ENCODE measurements at places on chromosomes 16 and 17.

- no peak for DNase-seq
Observed at GRCh38 chr16:85138073-85138824, 26.0 kb upstream of the CIBAR2 start.

- DNase-seq = no peak
Observed at GRCh38 chr17:76236603-76237002, 3.7 kb downstream of the RNF157 start.

DNA sequence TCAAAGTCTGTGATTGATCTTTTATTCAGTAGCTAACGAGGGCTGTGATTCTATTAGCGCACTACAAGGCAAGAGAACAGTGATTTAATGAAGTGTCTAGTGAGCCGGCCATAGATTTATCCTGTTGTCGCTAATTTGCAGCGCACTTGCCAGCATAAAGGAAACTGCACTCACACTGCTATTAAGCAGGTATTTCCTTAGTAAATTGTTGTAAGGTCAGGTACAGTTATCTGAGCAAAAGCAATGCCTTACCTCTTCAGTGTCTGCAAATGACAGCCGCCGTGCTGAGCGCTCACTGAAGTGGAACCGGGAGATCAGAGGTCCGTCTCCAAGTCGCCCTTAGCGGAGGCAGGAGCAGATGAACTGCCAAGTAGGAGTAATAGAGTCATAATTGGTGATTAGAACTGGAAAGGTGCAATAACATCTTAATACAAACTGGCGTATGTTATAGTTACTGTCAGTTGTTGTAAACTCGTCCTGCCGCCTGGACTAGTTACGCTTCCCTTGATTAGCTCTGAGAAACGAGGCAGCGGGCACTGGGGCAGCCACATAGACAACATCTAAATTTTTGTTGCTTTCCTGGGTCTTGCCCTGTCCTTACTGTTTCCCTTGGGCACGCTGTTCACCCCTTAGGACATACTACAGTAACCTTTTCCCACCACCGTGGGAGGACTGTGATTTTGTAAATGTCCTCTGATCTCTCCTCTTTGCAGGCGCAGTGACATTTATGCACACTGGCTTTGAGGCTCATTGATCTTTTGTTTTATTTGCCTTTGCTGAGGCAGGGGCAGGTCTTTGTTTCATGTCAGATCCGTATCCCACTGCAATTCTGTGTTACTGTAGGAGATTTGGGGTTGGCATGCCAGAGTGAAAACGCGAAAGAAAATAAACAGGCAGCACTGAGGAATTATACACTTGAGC, 363.1 kb downstream of the WWOX start:
- no peak for DNase-seq

- DNase-seq = no peak
Observed at GRCh38 chr17:29650396-29650795, 27.7 kb upstream of the CORO6 start.

DNA sequence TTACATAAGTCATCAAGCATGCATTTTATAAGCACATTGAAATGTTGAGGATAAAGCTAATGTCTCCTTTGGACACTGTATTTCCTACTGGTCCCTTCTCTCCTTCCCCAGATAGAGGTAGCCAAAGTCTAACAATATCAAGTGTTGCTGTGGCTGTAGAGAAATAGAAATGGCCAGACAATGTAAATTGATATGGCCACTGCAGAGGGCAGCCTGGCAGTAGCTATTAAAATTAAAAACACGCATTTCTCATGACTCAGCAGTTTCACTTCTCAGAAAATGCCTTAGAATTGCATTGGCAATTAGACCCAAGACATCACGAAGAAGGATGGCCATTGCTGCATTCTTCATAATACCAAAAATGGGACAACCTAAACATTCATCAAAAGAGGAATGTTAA, 46.8 kb upstream of the MRTFB start:
- DNase-seq = no peak

- no peak for DNase-seq
Observed at GRCh38 chr16:75230471-75231110, 11.8 kb downstream of the CTRB1 start.

DNA sequence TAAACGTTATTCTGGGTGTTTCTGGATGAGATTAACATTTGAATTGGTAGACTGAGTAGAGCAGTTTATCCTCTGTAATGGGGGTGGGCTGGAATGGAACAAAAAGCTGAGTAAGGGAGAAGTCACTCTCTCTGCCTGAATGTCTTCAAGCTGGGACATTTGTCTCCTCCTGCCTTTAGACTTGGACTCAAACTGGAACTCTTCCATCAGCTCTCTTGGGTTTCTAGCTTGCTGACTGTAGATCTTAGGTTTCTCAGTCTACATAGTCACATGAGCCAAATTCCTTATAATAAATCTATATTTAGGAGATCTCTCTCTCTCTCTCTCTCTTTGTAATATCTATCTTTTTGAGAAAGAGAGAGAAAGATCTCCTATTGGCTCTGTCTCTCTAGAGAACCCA, 553.3 kb upstream of the CDH11 start:
- no peak for DNase-seq

DNA sequence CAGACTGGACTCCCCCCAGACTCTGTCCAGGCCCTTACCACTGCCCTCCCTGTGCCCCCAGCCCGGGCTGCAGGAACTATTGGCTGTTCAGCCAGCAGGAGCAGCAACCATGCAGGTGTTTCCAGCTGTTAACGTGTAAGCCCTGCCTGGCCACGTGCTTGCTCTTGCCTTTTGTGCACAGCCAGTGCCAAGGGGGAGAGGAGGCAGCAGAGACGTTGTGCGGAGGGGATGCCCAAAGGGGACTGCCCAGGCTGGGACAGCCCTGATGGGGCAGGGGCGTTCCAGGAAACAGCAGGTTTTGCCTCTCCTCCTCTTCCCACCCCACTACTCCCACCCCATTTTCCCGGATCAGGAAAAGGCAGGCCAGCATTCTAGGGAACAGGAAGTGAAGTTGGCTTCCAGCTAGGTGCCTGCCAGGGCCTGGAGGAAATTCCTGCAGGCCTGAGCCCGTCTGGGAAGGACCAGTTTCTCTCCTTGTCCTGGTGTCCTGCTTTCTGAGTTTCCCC, 16.7 kb upstream of the LASP1NB start:
- DNase-seq = no peak

DNA sequence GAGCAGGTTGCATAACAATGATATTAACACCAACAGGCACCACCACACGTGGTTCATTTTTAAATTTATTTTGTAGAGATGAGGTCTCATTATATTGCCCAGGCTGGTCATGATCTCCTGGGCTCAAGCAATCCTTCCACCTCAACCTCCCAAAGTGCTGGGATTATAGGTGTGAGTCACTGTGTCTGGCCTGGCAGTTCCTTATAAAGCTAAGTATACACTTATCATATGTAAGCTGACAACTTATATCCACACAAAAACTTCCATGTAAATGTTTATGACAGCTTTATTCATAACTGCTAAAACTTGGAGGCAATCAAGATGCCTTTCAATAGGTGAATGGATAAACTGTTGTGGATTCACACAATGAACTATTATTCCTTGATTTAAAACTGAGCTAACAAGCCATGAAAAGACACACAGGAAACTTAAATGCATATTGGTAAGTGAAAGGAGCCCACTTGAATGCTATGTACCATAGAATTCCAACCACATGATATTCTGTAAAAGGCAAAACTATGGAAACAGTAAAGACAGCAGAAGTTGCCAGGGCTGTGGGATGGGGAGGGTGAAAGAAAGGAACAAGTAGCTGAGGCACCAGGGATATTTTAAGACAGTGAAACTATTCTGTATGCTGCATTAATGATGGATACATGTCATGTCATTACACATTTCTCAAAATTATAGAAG, 156.5 kb upstream of the KCNJ18 start:
- no peak for DNase-seq

DNA sequence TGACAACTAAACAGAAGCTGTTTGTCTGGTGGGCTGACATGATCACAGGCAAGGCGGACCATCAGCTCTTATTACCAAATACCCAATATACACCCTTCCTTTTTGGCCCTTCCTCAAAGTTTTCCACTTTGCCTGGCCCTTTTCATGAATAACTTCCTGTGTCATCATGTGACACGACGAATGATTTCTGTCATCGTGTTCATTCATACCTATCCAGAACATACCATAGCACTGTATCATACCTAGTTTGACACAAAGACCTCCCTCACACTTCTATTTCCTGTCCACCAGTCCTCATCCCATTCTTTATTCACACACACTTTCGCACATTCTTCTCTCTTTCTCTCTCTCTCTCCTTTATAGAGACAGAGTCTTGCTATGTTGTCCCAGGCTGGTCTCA, 131.8 kb downstream of the STX8 start:
- DNase-seq = no peak

DNA sequence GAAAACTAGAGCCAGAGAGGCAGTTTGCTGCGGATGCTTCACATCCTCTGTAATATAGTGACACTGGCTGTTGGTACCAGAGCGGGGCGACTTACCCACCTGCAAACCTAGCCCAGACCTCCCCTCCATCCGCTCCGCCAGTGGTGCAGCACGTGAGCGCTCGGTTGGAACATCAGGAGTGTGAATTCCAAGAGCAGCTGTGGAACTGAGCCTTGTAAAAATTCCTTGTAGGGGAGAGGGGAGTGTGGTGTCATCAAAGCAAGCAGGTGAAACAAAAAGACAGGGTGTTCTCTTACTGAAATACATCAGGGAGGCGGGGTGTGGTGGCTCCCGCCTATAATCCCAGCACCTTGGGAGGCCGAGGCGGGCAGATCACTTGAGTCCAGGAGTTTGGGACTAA, 51.3 kb downstream of the CCDC42 start:
- no peak for DNase-seq

DNA sequence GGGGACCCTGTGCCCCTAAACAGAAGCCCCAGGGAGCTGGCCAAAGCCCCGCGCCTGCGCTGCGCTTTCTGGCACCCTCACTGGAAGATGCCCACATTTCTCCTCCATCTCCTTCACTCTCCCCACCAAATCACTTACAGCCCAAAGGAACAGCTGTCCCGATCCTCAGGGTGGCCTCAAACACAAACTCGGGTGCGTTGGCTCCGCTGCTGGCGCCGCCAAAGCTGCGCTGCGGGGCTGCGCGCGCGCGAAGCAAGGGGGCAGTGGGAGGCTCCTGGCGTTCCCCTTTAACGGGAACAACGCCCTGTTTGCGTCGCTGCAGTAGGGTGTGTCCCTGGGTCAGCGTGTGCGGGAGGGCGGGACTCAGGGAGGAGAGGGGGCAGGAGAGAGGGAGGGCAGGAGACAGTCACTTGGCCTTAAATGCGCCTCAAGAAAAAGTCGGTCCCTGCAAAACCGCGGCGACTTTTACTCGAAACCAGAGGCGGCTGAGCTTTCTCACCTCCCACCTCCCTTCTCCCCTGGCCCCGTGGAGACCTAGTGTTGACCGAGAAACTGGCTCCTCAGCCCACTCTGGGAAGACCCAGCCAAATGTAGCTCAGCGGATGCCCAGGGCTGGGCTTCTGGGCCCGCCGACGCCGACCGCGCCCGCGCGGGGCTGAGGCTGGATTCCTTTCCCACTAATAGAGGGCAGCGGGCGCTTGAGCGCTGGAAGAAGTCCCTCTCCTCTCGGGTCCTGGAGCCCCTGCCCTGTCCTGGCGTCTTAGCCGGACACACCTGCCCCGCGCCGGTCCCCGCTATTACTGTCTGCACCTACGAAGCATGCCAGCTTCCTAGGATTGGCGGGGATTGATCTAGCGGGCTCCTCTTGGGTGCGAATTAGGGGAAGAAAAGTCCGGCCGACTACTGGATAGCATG, 2.6 kb downstream of the PMP22 start:
- DNase-seq = peak; percentile 93
